Forelimb muscle (tissue), 1 donor: ENCODE measurements at places on chromosomes 13 and 19. TPM values are rescaled to one million over a fixed set of nuclear protein-coding genes. Genes with fewer than 3 reads are reported as not detected.

DNA sequence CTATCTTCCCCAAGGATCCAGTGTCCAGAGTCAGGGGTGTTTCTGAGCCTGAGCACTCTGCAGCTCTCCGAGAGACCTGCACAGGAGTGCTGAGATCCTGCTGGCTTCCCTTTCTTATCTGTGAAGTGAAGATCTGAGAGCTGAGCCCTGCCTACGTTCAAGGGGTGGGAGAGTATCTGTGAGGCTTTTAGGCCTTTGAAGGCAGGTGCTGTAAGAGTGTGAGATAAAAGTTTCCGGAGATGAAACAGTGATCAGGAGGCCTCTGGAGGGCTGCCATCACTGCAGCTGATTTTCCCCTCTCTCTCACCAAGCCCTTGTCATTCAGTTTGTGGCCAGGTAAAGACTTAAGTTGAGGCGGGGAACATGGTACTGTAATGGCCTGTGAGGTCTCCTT, 83.1 kb downstream of the AKAP11 start:
- no peak for DNase-seq

- no peak for DNase-seq
Measured at GRCh38 chr13:101703838-101704237, 251.4 kb downstream of the ITGBL1 start.

DNA sequence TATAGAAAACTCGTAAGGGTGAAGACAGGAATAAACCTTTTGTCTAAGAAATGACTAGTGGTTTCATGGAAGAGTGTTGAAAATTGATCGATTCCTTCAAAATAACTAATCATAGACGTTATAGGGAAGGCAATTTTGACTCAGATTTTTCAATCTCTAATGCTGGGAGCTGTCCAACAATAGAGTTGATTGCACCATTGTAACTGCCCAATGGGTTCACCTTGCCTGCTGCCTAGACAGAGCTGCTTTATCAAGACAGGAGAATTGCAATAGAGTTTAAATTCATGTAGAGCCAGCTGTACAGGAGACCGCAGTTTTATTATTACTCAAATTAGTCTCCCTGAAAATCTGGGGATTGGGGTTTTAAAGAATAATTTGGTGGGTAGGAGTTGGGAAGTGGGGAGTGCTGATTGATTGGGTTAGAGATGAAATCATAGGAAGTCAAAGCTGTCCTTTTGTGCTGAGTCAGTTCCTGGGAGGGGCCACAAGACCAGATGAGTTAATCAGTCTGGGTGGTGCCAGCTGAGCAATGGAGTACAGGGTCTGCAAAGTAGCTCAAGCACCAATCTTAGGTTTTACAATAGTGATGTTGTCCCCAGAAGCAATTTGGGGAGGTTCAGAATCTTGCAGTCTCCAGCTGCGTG, 16.8 kb upstream of the ADGRE2 start:
- no peak for DNase-seq

The ZNF724 gene
- polyA plus RNA-seq: 2.1 TPM

The ATP7B gene
- 4.6 TPM for polyA plus RNA-seq

The ANKLE1 gene
- 1.8 TPM for polyA plus RNA-seq
